NCI-H1930 (cell line): ENCODE measurements at places on chromosomes 5 and 9.
A peak's percentile ranks its signal among the peaks of the same experiment; 100 is the strongest.

GRCh38 chr5:75052192-75053053, at the start of gene GCNT4:
Gene GCNT4 (minus strand): TSS chr5:75052558. CDS start chr5:75030037, 22,521 bp downstream.
- peak; percentile 5 for DNase-seq

GRCh38 chr9:88781628-88782391, 209.5 kb upstream of the S1PR3 start:
- DNase-seq, result no peak

- peak; percentile 14 for DNase-seq
Measured at GRCh38 chr9:17521100-17521855, 57.6 kb upstream of the SH3GL2 start.

- DNase-seq, result no peak
Measured at GRCh38 chr5:145629047-145629446, 206.1 kb downstream of the PRELID2 start.

GRCh38 chr9:90950600-90950999, 149.0 kb downstream of the SYK start:
- no peak for DNase-seq

DNA sequence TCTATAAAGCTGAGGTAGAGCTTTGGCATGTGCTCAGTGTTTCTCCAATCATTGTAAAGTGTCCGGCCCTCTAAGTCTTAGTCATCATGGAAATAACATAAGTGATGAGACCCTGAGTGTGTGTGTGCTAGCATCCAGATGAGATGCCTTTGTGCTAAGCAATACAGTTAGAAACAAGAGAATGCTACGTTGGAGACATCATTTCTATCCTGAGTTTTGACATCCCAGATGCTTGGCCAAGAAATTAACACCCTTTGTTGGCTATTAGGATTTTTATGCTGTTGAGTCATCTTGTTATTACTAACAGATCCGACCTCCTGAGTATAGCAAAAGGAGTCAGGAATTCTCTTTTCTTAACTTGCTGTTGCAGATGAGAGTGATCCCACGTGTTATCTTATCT, 508.0 kb downstream of the GADD45G start:
- no peak for DNase-seq

DNA sequence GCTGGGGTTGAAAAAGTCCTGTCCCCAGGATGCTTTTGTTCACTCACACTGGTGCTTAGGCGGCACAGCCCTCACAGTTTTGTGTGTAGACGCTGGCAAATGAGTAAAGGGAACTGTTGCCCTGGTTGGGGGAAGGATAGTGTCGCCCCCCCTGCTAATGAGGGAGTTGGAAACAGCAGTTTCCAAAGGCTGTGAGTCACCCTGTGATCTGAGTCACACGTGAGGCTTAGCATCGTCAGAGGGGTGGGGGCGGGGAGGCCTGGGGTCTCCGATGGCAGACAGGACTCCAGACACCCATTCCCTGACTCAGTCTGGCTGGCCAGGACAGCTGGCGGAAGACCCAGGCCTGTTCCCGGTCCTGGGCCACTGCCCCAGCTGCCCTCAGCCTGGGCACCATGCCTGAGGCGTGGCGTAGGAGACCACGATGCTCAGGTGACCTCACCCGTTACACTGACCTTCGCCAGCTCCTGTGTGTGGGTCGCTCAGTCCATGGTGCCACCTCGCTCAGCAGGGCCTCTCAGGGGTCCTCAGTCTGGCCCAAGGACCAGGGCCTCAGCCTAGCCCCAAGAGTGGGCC, 2.9 kb downstream of the DNAJB5 start:
- DNase-seq, result no peak

- no peak for DNase-seq
Measured at GRCh38 chr5:163350083-163350482, 87.3 kb upstream of the CCNG1 start.

DNA sequence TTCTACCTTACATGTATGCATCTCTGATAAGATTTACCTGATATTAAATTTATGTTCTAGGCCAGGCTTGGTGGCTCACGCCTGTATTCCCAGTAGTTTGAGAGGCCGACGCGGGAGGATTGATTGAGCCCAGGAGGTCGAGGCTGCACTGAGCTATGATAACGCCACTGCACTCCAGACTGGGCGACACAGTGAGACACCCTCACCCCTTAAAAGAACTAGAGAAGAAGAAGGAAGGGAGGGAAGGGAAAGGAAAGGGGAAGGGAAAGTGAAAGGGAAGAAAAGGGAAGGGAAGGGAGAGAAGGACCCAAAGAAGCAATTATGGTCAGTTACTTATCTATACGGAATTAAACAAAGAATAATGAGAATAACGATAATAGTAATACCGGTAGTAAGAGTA, 1.2 kb upstream of the RFK start:
- DNase-seq, result no peak

DNA sequence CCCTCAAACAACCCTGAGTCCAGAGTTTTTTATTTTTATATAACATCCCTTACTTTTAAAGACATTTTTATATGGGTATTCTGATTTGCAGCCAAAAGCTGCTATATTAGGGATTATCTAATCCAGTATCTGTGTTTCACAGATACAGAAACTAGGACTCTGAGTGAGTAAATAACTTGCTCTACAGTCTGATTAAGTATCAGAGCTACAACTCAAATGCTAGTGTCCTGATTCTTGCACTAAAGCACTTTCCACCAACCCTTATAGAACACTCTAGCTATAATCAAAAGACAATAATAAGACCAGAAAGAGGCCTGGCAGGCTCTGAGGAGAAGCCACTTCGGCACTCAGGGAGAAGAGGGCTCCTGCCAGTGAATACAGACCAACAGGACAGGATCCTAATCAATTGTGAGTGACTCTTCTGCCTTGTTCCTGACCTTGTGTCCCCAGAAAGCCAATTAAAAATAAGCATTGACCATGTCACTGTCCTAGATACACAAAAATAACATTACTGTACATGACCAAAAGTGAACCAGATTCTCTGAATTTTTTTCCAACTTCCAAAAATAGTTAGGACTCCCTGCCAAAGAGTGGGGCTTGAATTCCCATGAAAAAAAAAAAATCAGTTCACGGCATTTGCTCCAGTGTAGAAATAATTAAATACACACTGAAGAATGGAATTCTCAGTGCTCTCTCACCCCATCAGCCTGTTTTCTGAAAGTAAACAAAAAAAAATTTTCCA, 63.6 kb upstream of the MAP3K1 start:
- no peak for DNase-seq

GRCh38 chr5:11494340-11494739, 409.9 kb downstream of the CTNND2 start:
- no peak for DNase-seq

- DNase-seq, result no peak
Measured at GRCh38 chr5:63794296-63794695, 167.9 kb downstream of the HTR1A start.

DNA sequence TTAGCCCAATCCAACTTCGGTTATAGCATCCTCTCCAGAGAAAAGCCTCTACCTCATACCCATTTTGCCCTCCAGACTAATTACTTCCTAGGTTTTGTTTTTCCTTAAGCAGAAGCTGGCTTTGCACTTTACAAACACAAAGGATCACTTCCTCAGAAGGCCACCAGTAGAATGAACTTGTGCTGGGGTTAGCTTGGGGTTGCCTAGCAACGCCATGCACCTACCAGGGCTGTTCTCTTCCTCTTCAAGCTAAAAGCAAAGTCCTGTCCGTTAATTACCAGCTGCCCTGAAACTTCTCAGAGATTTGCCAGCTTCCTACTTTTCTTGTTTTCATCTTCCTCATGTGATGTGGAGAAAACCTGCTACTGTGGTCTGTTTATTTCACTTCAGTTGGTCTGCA, 132.0 kb upstream of the WWC1 start:
- no peak for DNase-seq

DNA sequence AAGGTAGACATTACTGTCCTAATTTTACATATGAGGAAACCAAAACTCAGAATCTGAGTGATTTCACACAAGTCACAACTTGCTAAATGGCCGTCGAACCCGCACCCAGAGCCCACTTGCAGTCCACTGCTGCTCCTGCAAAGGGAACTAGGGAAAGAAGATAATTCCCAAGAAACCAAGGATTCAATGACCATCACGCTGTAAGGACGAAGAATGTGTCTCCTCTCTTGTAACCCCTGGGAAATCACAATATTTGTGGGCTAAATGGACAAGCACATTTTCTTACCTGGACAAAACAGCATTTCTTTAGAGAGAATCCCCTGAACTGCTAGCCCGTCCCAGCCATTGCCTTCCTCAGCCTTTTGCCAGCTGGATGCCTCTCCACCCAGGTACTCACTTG, 2.4 kb downstream of the RPS14 start:
- no peak for DNase-seq

- DNase-seq, result no peak
Measured at GRCh38 chr9:104905931-104906330, 22.0 kb downstream of the ABCA1 start.

GRCh38 chr9:130226112-130226511, 39.4 kb upstream of the HMCN2 start:
- DNase-seq, result no peak

DNA sequence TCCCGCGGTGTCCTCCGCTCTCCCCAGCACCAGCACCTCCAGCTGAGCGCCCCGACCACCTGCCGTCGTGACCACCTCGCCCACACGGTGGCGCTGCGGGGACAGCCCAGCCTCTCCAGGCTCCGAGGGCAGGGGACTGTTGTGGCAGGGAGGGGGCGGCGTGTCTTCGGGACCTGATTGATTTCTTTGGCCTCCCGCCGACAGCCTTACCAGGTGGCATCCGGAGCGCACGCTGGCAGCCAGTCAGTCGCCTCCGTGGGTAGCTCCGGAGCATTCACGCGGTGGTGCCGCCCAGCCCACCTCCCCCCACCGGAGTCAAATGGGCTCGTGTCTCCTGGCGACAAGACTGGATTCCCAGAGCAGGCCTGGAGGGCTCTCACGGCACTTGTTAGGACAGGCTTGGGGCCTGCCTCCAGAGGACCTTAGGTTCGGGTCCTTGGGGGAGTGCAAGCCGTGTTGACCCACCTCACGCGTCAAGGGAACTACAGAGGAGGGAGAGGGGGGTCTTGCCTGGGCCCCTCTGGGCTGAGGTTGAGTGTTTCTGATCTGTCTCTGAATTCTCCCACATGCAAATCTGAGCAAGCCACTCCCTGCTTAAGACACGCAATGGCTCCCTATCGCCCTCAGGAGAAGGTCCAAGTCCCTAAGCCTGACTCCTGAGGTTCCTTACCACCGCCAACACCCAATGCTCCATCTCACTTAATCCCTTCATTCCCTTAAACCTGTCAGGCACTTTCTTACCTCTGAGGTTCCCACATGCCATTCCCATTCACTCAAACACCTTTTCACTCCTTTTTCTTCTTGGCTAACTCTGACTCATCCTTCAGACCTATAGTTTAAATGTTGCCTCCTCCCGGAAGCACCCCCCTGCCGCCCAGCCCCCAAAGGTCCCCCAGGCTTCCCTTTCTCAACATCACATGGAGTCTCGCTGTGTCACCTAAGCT, 51.2 kb upstream of the GGTA1 start:
- peak; percentile 41 for DNase-seq

- DNase-seq, result no peak
Measured at GRCh38 chr5:62600560-62601252, 22.1 kb downstream of the LRRC70 start.

GRCh38 chr5:63451188-63451587, 511.1 kb downstream of the HTR1A start:
- DNase-seq, result no peak
